ENCODE measurements at places on chromosomes 3 and 15.
A peak's percentile ranks its signal among the peaks of the same experiment; 100 is the strongest.

GRCh38 chr3:101204246-101204645 lies 116.1 kb downstream of the IMPG2 start:
- DNase-seq: no peak

DNA sequence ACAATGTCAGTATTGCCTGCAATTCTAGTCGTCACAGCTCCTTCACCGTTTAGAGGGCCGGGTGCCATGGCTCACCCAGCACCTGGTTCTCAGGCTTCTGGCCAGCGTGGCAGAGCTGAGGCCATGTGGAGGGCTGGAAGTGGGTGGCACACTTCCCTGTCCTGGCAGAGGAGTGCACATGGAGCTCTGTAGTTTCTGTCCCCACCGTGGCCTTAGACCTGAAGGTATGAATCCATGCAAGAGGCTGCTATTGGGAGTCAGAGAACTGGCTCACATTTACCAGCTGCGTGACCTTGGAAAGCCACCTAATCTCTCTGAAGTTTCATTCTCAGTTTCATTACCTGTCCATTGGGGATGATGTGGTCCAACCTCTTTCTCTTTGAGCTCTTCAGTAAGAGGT lies 22.2 kb downstream of the EPHB1 start:
- no peak for DNase-seq

DNA sequence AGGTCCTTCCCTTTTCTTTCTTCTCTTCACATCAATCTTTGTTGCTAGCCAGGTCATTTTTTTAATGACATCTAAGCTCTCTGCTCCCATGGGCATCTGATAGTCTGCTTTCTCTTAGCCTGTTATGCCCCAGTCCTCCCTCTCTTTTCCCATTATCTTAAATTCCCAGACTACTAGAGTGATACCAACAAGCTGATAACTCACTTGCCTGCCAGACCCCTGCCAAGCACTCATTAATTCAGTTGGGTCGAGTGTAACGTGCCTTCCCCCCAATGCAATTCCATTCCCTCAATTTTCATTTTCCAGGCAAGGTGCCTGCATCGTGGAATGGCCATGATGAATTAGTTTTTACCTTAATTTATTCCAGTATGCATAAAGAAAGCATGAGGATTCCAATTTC lies 450.8 kb upstream of the ADAMTS9 start:
- no peak for DNase-seq

- no peak for DNase-seq
Observed at GRCh38 chr3:106811376-106811775, 565.9 kb upstream of the CCDC54 start.

DNA sequence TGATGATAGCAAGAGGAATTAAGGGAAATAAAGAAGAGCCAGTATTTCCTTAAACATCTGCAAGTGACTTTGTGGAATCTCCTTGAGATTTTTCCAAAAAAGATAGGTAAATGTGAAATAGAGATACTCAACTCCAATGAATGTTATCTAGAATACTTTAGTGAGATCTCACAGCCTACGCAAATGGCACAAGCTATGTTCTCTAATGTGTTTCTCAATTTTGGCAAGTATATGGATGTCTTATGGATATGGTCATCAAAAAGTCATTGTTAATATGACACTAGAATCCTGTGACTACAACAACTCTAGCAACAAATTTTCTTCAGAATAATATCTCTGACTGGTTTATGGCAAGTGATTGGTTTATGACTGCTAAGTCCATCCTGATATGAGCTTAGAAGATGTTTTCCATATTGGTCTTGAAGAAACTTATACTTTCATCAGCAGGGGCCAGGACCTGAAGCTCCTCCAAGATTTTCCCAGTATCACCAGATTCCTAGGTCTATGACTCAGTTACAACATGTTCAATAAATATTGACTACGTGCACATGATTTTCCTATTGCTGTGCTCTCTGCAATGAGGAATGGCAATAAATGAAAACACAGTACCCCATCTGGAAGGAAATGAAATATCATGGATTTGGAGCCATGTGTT lies 170.9 kb upstream of the THBS1 start:
- no peak for DNase-seq

DNA sequence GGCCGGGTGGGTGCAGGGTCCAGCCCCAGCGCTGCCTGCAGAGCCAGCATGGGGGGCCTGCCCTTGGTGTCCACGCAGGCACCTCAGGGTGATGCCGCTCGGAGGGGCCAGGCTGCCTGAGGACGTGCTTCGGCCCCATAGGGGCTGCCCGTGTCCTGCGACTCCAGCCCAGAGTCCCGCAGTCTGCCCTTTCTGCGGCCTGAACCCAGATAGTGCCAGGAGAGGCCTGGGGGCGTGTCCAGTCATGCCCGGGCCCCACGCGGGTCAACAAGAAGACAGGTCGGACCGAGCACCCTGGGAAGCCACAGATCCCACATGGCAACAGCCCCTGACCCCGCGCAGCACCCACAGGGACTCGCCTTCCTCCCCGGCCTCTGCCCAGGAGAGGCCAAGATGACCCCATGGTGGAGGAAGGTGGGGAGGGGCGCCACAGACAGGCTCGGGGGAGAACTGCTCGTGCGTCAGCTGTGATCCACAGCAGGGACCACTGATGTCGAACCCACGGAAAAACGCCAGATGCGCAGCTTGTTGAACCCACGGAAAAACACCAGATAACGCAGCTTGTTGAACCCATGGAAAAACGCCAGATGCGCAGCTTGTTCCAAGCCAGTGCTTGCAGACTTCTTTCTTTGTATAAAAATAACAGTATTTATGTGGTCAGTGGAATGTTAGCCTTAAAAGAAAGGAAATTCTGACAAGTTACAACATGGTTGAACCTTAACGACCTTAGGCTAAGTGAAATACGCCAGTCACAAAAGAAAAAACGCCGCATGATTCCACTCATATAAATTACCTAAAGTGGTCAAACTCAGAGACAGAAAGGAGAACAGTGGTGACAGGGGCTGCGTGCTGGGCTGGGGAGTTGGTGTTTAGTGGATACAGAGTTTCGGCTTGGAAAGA lies 28.5 kb downstream of the CYFIP1 start:
- DNase-seq: no peak

- DNase-seq: no peak
Observed at GRCh38 chr3:135865085-135865484, 100.4 kb upstream of the PPP2R3A start.

- DNase-seq: peak; percentile 39
Observed at GRCh38 chr15:101148881-101149664, 102.8 kb downstream of the CHSY1 start.

DNA sequence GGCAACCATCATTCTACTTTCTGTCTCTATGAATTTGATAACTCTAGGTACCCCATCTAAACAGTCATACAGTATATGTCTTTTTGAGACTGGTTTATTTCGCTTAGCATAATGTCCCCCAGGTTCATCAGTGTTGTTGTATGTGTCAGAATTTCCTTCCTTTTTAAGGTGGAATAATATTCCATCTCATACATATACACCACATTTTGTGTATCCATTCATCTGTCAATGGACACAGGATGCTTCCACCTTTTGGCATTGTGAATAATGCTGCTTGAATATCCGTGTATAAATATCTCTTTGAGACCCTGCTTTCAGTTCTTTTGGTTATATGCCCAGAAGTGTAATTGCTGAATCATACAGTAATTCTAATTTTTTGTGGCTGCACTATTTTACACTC lies 10.4 kb upstream of the ZFAND6 start:
- DNase-seq: no peak

DNA sequence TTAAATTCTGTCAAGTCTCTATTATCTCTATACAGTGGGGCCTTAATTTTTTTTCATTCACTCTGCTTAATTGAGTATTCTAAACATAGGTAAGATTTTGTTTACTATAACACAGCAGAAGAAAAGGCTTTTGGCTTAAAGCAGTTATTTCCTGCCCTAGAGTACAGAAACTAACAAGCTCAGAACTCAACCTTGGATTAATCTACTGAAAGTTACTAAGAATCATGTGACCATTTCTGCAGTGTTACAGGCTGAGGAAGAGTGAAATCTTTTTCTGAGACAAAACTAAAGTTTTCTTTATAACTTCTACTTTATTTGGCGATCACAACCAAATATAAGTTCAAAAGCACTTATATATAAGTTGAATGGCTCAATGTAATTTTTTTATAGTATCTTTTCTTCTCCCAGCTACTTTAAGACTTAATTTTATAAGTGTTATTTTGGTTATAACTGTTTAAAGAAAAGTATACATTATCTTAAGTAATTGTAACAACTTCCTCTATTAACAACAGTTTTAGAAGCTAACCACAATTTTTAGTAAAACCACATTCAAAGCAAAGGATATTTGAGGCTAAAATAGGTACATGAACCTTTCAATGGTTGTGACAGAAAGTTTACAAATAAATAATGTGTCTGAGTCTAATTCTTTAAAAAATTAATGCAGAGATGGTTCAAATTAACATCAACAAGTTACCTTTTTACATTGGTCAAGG lies 240.6 kb upstream of the NAALADL2 start:
- no peak for DNase-seq

DNA sequence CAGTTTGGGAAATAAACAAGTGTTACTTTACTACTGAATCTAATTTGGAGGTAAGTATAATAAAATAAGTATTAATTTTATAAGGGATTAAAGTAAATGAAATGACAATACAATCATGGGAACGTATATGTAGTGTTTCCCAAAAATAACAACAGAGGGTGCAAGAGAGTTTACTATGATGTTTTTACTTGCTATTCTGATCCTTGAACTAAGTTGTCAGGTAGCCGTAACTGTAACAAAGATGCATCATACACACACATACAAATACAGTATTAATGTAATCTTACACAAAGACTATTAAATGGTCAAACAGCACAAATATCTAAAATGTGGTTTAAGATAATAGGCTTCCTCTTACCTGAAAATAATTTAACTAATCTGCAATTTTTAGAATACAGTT lies 311.4 kb downstream of the TBC1D5 start:
- peak; percentile 50 for DNase-seq

GRCh38 chr3:140603766-140604165 lies 74.1 kb upstream of the TRIM42 start:
- no peak for DNase-seq

DNA sequence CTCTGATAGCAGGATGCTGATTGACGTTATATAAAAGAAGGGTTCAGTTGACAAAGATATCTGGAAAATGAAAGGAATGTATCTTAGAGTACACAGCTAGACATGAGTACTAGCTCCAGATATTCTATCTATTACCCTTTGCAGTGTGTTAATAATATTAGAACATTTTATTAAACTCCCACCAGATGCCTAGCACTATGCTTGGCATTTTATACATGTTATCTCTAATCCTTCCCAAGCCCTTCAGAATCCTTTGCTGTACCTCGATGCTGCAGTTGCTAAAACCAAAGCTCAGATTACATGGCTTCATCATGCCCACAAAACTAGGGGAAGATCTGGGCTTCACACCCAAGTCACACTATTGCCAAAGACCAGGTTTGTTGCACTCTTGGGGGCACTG lies 350.1 kb upstream of the AZI2 start:
- no peak for DNase-seq

- DNase-seq: no peak
Observed at GRCh38 chr3:126295407-126295939, 61.7 kb downstream of the KLF15 start.

DNA sequence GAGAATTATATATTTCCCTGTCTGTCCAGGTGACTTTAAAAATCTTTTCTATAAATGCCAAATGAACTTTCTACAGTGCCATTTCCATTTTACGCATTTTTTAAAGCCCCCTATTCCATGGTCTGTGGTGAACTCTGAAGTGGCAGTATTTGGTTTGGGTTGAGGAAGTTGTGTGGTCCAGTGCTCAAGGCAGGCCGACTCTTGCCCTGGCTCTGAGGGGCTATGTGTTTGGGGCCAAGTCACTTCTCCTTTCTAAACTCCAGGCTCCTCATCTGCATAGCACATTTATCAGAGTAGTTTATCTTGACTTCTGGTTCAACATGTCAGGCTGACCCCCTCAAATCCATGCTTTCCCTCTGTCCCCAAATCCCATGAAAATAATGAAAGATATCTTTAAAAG lies 14.1 kb downstream of the TTC21A start:
- DNase-seq: peak; percentile 71

- DNase-seq: no peak
Observed at GRCh38 chr3:189836795-189837194, 205.6 kb downstream of the TP63 start.

GRCh38 chr15:89018207-89018606 lies 70.0 kb upstream of the ABHD2 start:
- DNase-seq: no peak

- DNase-seq: peak; percentile 86
Observed at GRCh38 chr3:138434276-138434874, at the start of gene ESYT3. TSS of gene ESYT3 (plus strand) at chr3:138434616. CDS start at chr3:138434799, 183 bp downstream.

- no peak for DNase-seq
Observed at GRCh38 chr15:50053055-50053856, 65.8 kb downstream of the ATP8B4 start.

DNA sequence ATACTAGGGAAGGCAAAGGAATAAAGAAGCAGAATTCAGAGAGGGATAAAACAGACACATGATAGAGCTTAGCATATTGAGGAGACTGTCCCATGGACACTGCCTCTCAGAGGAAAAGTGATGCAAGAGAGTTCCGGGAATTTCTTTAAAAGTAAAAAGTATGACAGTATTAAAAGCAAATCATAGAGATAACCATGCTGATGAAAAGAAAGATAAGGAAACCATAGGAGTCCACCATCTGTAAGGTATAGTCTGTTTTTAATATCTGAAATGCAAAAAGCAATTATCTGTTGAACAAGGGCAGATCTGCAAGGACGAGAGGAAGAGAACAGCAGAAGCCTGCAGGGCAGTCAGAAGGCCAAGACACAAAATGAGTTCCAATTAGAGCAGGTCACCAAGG lies 495.9 kb upstream of the GOLIM4 start:
- no peak for DNase-seq

DNA sequence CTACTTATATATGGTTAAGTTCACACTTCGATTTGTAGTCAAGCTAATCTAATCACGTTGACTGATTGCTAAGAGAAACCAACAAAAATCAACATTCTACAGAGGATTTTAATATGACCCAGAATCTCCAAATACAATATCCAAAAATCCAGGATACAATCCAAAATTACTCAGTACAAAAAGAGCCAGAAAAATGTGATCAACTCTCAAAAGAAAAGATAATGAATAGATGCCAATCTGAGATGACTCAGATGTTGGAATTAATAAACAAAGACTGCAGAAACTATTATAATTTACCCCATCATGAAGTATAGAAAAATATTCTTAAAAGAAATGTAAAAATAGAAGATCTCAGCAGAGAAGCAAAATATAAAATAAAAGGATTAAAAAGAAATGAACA lies 22.3 kb downstream of the HACL1 start:
- DNase-seq: no peak

DNA sequence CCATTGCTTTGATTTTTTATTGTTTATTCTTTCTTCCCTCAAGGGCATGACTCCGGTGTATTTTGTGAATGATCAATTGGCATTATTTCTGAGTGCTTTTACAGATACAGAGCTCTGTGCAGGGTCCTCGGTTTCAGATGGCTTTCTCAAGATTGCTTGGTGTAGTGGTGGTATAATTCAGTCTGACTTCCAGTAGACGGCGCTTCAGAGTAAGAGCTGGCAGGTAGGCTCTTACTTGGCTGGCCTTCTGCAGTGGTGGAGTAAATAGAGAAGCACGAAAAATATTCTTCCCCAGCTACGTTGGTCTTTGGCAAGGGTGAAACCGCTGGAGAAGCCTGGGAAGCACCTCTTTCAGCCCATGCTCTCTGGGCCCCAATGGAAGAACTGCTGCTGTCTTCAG lies 723.0 kb upstream of the BCHE start:
- DNase-seq: no peak
